ENCODE measurements at places on chromosomes 1 and 21. TPM values are rescaled to one million over a fixed set of nuclear protein-coding genes. Genes with fewer than 3 reads are reported as not detected.

The GABPA gene
- 29.3 TPM for total RNA-seq

The VAMP3 gene
- total RNA-seq: 74.5 TPM

The GABPB2 gene
- total RNA-seq: 18.4 TPM

The KIF26B gene
- 24.1 TPM for total RNA-seq

The CYP4Z1 gene
- not detected for total RNA-seq

The IFI44 gene
- total RNA-seq: 4.9 TPM

The PADI1 gene
- total RNA-seq: under 0.01 TPM

The OR2T8 gene
- not detected for total RNA-seq

The PRRC2C gene
- 51.2 TPM for total RNA-seq

All from uterine smooth muscle cell (primary cell).